ENCODE measurements at places on chromosomes 11 and 22. TPM values are rescaled to one million over a fixed set of nuclear protein-coding genes. Genes with fewer than 3 reads are reported as not detected.
A peak's percentile ranks its signal among the peaks of the same experiment; 100 is the strongest.

DNA sequence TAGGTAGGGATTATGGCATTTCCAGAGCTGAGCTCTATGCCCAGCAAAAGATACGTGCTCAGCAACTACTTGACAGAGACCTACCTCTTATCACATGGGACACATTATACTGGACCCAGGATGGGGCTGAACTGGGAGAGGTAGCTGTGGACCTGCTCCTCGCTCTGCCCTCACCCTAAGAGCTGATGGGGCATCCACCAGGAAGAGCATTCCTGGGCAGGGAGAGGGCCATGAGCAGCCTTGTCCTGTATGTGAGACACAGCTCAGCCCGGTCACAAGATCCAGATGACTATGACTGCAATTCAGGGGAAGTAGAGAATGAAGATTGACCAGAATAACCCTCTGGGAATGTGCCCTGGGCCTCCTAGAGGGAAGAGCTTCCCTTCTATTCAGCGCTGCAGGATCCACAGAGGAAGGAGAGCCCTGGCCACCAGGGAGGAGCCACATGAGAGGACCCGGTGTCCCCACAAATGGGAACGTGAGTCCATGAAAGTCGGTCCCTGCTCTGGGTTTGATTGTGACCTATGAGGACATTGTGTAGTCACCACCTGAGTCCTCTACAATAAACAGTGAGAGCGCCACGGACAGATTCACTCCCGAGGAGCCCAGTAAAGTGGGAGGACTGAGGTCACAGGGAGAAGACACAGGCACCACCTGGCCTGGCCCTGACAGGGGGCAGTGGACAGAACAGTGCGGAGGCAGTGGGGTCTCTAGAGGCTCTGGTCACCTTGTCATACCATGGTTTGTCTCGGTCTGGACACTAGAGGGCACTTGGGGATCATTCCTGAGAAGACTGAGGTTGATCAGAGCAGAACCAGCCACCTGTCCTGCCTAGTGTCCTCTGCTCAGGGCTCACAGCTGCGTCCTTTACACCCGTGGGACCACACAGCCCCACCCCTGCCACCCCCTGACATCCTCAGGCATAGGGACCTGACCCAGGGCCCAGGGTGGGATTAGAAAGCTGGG, 99.5 kb downstream of the ZNF280B start:
- no peak for ATAC-seq

DNA sequence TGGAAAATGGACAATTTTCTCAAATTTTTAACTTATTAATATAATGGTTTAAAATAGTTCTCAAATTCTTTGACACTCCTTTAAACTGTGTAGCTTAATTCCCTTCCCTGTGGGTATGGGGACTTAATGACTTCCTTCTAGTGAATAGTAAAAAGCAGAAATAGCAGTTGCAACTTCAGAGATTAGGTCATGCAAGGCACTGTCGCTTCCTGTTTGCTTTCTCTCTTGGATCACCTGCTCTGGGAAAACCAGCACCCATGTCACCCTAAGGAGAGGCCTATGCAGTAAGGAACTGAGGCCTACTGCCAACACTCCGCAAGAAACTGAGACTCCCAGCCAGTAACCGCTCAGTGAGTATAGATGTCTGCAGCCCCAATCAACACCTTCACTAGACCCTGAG, 5.5 kb upstream of the PANX3 start:
- ATAC-seq = no peak

The OR52E8 gene
- not detected for total RNA-seq

GRCh38 chr11:11582011-11582701, 39.6 kb downstream of the GALNT18 start:
- ATAC-seq = no peak

DNA sequence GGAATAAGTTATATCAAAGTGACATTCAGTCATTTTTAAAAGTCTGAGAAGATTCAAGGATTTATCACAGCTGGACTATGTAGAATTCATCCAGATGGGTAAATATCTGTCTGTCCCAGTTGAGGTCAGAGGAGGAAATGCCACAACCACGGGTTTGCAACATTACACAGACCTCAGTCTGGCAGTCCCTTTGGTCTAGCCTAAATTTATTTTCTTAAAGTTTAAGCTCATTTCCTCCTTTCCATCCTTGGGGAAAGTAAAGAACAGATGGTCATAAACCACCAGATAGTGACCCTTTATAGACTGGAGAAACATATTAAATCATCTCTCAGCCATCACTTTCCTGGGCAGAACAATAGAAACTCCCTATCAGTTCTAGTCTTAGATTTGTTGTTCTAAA, 238.4 kb upstream of the DDI1 start:
- ATAC-seq = no peak

The ZNF280B gene
- 0.40 TPM for total RNA-seq

The UBQLNL gene
- total RNA-seq = 0.62 TPM

GRCh38 chr22:29625090-29625825, 21.8 kb downstream of the NF2 start:
- peak; percentile 76 for ATAC-seq

The SCUBE2 gene
- 13.1 TPM for total RNA-seq

DNA sequence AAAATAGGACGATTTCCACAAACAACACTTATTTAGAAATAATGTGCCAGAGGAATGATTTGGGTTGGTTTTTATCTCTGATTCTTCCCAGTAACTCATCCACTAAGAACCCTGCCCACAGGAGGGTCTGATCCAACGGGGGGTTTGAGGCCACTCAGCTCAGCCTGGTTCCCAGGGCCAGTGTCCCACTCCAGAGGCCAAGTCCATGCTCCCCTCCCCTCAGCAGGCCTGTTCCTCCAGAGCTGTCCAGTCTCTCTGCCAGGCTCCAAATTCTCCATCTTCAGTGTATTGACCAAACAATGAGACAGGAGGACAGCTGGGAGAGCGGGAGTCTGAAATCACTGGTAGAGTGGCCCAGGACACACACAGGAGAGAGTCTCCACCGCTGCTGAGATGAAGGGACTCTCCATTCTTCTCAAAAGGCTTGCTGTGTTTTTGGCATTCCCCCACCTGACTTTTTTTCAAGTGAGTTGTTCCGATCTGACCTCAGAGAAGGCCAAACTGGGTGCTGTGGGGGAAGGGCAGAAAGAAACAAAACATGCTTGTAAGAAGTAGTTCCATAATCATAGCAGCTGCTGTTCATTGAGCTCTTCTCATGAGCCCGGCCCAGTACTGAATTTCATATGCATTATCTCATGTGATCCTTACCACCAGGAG, 17.6 kb upstream of the SCN2B start:
- ATAC-seq = no peak

- no peak for ATAC-seq
Measured at GRCh38 chr22:24994070-24994763, 41.7 kb downstream of the KIAA1671 start.

- no peak for ATAC-seq
Measured at GRCh38 chr11:83072350-83073242, 899 bp upstream of the RAB30 start.

The OR52A1 gene
- not detected for total RNA-seq

DNA sequence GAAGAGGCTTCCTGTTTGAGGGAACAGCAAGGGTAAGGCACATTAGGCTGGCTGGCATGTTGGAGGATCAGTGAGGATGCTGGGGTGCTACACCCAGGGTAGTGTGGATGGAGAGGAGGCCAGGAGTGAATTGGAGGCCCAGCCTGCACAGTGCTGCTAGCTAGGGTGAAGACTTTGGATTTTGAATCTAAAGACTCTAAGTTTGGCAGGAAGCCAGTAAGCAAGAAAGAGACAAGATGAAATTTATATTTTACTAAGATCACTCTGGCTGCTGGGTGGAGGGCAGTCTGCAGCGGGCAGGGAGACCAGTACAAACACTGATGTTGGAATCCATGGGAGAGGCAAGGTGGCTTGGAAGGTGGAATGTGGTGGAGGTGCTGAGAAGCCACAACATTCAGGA, 43.6 kb downstream of the TSPAN18 start:
- no peak for ATAC-seq

The SPI1 gene
- 32.4 TPM for total RNA-seq

DNA sequence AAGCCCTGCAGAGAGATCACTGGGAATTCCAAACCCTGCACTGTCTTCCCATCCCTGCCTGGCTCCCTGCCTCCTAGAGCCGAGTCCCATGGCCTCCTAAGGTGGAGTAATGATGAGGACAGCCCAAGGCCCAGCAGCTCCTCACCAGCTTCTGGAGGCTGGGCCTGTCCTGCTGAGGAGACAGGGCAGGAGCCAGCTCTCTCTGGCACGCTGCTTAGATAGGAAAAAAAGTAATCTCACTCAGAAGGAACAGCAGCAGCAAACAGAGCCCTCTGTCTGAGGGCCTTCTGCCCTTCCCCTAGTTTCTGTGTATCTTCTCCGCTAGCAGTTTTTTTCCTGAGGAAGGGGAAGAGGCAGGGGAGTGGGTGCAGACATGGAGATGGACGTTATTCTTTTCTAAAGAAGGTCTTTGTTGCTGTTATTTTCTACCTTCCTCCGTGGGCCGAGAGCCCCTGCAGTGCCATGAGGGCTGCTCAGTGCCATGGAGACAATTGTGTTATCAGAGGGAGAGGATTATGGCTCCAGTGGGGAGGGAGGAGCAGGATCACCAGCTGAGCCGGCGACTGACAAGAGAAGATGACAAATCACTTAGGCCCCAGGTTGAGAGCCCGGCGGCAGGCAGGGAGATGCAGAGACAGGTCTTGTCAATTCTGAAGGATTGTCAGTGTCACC, 315.3 kb downstream of the BUD13 start:
- ATAC-seq = no peak

DNA sequence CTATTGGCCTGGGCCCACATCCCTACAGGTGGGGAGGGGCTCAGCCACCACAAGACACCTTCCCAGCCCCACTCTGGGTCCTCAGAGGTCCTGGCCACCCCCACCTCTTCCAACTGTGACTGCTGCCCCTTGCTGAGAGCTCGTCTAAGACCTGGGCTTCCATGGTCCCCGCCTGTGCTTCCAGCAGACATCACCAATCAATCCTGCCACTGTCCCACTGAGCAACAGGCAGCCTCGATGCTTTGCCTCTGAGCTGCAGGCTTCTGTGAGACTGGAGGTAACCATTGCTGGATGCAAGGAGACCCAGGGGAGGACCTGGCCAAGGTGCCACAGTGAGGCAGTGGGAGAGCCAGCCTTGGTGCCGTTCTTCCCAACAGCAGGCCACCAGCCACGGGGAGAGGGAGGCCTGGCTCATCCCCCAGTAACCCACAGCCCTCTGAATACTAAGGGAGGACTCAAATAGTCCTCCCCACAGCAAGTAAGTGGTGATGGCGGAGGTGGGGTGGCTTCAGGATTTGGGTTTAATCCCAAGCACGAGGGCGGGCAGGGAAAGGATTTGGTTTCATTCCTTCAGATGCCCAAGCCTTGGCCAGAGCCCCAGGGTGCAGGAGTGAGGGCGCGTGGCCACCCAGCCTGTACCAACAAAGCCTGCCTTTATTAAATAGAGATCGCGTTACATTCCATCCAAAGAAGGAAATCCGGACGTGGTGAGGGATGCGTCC, 5.5 kb upstream of the FADS3 start:
- ATAC-seq = no peak

The OR51B2 gene
- not detected for total RNA-seq

The CASP5 gene
- not detected for total RNA-seq

GRCh38 chr22:46062971-46063631, 86.1 kb upstream of the WNT7B start:
- no peak for ATAC-seq

DNA sequence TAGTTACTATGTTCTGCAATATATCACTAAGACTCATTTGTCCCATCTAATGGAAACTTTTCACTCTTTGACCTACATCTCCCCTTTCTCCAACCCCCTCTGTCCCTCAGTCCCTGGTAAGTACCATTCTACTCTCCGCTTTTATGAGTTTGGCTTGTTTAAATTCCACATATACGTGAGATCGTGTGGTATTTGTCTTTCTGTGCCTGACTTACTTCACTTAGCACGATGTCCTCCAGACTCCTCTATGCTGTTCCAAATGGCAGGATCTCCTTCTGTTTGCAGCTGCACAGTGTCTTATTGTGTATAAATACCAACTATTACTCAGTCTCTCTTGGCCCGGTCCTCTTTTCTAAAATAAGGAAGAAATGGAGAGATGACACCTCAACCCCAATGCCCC, 205.4 kb upstream of the NTM start:
- no peak for ATAC-seq

- ATAC-seq = no peak
Measured at GRCh38 chr22:50674606-50675552, 2.3 kb downstream of the SHANK3 start.

DNA sequence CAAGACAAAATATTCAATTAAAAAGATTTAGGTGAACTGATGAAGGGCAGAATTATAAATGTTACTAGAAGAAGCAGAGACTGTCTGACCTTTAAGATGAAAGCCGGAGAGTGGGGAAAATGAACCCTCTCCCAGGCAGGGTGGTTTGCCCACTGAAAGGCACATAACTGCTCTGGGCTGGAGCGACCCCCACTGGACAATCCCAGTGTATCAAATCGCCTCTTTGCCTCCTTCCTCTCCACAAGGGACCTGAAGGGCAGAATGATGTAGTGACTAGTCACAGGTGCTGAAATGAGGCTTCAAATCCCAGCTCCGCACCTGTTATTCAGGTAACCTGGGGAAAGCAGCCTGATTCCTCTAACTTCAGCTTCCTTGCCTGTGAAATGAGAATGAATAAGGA, 69.0 kb downstream of the EFCAB6 start:
- ATAC-seq = no peak

- ATAC-seq = no peak
Measured at GRCh38 chr11:63866211-63866610, 27.3 kb downstream of the MARK2 start.

DNA sequence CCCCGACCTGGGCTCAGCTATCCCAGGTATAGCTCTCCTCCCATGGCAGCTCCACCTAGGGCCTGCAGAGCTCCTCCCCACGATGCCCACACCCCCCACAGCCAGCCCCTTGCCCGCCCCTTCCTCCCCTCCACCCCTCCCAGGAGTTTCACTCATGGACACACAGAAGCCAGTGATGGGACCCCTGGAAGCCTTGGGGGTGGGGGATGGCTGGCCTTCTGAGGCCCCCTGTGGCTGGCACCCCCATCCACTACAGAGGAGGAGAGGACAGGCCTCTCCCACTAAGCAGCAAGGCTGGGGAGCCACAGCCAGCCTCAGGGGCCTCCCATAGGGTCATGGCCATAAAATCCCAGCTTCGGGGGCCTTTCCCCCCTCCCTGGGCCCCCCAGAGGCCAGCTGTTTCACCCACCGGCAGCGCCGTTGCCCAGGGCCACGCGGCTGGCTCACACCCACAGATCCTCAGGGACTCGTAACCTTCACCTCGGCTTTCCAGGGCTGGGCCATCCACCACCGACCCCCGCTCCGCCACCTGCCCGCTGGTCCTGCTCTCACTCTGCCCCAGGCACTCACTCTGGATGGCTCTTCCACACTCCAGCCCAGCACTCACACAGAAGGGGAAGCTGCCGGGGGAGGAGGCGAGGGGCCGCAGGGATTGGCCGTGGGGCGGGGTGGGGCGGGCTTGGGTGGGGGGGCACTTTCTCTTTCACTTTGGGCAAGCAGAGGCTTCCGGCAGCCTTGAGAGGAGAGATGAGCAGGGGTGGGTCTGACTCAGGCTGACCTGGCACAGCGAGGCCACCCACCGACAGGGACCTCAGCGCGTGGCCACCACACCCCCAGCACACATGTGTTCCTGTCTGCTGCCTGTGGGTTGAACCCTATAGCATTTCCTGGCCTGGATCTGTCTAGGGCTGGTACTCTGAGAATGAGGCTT, 2.2 kb downstream of the SLC25A22 start:
- peak; percentile 69 for ATAC-seq

The CARD18 gene
- not detected for total RNA-seq

The AGBL2 gene
- 0.81 TPM for total RNA-seq

- ATAC-seq = peak; percentile 51
Measured at GRCh38 chr11:86805873-86806310, 5.5 kb downstream of the PRSS23 start.

The CEND1 gene
- total RNA-seq = 0.54 TPM

- no peak for ATAC-seq
Measured at GRCh38 chr11:22792497-22792896, 37.1 kb downstream of the SVIP start.
